OCI-M1 (cell line): ENCODE measurements at places on chromosomes 12 and 14.

GRCh38 chr12:58765076-58765475, 155.2 kb downstream of the LRIG3 start:
- no peak for DNase-seq

DNA sequence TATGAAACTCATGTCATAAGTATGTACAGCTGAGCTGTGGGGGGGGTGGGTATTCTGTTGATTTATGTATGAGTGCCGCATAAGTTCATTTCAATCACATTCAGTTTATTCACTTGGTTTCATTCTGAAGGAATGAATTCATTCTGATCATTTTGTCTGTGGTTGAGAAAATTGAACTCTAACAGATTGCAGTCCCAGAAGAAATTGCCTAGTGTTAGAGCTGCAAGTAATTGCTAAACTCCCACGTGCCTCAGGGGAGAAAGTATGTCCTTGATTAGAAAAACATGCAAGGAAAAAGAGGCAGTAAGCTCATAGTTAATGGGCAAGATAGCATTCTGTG, 442.4 kb upstream of the MGAT4C start:
- DNase-seq, result no peak

DNA sequence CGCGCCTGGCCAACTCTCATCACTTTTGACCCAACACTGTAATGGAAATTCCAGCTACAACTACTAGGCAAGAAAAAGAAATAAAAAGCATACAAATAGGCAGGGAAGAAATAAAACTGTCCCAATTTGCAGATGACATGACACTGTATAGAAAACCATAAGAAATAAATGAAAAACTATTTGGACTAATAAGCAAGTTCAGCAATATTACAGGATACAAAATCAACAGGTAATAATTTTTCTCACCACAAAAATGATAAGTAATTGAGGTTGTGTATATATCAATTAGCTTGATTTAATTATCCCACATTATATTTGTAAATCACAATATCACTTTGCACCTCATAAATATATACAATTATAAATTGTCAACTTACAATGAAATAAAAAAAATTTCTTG, 41.9 kb upstream of the OASL start:
- no peak for DNase-seq

DNA sequence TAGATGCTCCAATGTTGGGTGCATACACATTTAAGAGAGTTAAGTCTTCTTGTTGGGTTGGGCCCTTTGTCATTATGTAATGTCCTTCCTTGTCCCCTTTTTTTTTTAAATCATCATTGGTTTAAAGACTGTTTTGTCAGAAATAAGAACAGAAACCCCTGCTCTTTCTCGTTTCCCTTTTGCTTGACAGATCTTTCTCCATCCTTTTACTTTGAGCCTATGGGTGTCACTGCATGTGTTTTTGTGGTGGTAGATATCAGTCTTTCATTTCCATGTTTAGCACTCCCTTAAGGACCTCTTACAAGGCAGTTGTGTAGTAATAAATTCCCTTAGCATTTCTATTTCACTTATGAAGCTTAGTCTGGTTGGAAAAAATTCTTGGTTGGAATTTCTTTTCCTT, 47.4 kb downstream of the RTN1 start:
- DNase-seq, result no peak

- DNase-seq, result peak; percentile 87
Measured at GRCh38 chr12:113912760-113913329, 53.3 kb downstream of the RBM19 start.

GRCh38 chr12:129928643-129929042, 24.8 kb upstream of the TMEM132D start:
- no peak for DNase-seq

DNA sequence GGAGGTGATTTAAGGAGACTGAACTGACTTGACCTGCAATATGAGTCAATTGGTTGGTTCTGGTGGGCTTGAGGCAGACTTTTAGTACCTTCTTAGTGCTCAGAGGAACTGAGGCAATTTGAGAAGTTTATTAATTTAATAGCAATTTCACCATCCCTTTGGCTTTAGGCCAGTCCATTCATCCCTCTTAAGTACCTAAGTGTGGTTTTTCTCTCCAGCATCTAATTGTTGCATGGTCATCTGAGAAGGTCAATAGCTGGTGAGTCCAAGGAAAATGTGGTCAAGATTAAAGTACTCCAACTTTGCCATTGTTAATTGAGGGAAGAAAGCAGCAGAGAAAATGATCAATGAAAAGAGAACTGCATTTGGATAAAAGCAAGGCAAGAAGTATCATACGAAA, 115.4 kb upstream of the DYRK2 start:
- DNase-seq, result no peak

DNA sequence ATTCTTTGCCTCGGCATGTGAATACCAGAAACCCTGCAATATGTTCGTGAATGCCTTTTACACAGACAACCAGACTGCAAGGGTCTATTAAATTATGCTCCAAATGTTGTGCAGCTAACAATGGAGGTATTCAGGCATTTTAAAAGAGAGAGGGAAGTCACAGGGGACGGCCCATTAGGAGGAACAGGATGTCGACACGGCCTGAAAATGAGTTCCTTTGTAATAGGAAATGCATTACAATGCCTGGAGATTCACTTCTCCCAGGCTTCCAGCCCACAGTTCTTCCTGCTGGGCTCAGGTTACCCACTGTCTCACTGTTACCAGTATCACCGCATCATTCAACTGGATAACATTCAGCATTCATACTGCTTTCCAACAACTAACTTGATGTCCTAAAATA, 2.5 kb downstream of the DUSP6 start:
- peak; percentile 16 for DNase-seq

- DNase-seq, result peak; percentile 46
Measured at GRCh38 chr12:78636231-78636855, 228.2 kb upstream of the SYT1 start.

DNA sequence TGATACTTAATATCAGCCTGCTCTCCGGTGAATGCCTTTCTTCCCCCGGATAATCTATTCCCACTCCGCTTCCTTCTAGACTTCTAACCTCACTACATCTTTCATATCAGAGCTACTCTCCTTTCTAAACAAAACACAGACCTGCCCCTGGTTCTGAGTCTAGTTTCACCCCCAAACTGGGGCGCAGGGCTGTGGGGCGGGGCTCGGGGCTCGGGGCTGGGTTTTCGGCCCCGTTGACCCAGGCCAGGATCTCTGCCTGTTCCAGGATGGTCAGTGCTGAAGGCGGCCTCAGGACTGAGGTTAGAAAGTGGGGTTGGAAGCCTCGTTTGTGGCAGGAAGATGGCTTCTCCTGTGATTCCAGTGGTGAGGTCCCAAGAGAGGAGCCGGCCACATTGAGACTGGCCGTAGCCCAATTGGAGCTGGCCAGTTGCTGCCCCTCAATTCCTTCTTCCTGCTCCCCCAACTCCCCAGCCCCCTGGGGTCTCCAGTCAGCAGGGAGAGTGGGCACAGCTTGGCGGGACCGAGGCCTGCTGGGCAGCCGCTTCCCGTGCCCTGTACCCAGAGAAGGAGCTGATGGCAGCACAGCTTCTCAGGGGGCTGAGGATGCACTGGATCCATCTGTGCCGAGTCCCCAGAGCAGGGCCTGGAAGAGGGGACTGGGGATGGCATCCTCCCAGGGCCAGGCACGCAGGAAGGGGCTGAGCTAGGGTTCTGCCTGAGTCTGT, 52.9 kb downstream of the LRCOL1 start:
- no peak for DNase-seq

GRCh38 chr14:51539571-51540037, 112.1 kb upstream of the FRMD6 start:
- no peak for DNase-seq

- no peak for DNase-seq
Measured at GRCh38 chr14:64729386-64730060, 25.3 kb downstream of the PLEKHG3 start.

- DNase-seq, result peak; percentile 44
Measured at GRCh38 chr12:122381021-122381420, 41.4 kb downstream of the CLIP1 start.

DNA sequence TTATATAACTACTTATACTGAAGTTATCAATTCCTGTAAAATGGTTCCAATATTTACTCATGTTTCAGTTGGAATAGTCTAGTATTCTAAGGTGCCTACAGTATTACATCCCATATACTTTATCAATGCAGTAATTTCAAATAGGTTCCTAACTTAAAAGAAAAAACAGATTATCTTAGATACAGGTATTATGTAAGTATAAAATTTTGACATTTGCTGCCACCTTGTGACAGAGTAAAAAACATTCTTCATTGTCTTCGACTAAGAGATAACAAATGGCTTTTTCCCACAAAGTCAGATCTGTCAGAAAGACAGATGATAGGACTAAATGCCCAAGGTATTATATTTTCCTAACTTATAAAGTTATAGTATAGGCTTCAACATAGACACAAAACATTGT, 78.7 kb downstream of the TXNDC16 start:
- DNase-seq, result peak; percentile 48

- no peak for DNase-seq
Measured at GRCh38 chr14:62076368-62076767, 314.1 kb downstream of the SNAPC1 start.

DNA sequence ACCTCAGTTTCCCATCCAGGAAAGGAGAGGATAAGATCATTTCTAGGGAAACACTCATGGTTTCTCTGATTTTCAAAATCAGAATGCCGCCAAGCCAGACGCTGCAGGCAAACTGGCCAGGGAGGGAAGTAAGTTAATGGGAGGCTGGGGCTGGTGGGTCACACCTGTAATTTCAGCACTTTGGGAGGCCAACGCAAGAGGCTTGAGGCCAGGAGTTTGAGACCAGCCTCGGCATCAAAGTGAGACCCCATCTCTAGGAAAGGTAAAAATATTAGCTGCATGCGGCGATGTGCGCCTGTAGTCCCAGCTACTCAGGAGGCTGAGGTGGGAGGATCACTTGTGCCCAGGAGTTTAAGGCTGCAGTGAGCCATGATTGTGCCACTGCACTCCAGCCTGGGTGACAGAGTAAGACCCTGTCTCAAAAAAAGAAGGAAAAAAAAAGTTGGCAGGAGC, 587 bp downstream of the SELPLG start:
- DNase-seq, result no peak

DNA sequence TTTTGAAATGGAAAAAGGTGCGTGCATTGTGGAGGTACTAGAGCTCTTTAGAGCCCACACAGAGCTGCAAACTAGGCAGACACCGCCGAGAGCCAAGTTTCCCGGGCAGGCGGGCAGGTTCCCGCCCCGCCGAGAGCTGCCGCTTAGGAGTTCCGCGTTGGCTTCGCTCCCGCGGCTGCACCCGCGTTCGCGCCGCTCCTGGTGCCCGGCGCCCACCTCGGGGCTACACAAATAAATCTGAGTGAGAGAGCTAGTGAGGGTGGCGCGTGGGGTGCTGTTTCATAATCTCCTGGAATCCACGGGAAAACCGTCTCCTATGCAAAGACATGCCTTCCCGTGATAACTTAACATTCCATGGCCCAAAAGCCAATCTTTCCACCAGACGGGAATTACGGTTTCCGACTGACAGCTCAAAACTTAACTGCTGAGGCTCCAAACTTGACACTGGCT, 645 bp downstream of the KITLG start:
- no peak for DNase-seq

DNA sequence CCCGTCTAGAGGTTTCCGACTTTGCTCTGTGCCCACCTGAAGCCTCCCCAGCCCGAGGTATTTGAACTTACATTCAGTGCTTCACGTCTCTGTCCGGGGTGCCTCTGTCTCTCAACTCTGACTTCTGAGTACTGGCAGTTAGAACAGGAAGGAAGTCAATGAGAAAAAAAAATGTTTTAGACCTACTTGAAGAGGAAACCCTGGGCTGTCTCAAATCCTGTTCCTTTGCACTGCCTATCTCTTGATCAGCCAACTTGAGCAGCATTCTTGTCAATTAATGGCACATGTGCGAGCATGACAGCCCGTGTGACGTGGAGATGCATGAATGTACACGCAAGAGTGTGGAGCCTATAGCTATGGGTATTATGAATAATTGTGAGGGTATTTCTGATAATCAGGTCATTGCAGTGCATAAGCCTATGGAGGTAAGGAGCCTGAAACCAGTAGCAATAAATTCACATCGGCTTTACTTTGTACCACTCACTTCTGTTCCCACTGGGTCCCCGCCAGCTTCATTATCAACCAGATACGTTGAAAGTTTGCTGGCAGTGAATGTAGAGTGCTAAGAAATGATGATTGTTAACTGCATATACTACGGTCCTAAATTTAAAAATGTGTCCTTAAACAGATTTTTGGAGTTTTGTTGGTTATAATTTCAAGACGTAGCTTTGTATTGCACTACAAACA, at the start of gene ARHGDIB:
ARHGDIB (minus strand) TSS at position 136 of the 687 bp plus-strand sequence. CDS start 10,889 bp downstream, outside the sequence.
- DNase-seq, result peak; percentile 93

DNA sequence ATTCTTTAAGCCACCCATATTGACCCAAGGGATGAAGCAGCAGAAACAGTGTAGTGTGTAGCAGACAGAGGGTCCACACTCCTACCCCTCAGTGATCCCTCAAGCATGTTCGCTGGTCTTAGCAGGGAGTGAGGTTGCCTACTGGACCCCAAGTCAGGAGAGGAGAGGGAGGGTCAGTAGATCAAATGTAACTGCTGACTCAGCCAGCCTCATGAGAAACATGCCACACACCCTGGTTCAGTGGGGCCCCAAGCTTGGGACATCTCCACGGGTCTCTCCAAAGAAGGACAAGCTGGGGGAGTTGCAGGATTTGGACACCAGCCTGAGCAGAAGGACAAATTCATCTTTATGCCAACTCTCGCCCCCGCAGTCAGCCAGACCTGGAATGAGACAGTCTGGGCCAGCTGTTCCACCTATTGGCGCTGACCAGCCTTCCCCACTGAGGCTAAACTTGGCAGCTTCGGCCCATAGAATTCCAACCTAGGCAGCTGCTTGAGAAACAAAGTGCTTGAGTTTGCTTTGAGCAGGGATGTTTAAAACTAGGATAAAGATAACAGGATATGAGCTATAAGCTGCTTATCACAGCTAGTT, 66.0 kb upstream of the ACTN1 start:
- DNase-seq, result no peak

- DNase-seq, result no peak
Measured at GRCh38 chr12:57176846-57177245, 29.4 kb upstream of the LRP1-AS start.

GRCh38 chr14:89648510-89648909, 231.5 kb upstream of the FOXN3 start:
- no peak for DNase-seq
